ENCODE measurements at places on chromosomes 2 and 18.

DNA sequence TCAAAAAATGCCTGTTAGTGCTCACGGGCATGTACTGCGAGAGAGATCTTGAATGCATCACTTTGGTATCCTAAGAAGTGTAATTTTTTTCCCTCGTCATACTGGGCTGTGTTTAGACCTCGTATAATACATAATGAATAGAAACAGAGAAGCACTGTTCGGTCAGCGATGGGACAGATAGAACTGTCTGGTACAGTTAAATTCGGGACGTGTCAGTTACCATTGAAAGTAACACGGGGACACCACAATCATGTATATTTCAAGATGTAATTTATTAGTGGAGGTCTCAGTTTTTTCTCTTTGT is 1.8 kb downstream of the PKP4 start:
- DNase-seq = no peak

DNA sequence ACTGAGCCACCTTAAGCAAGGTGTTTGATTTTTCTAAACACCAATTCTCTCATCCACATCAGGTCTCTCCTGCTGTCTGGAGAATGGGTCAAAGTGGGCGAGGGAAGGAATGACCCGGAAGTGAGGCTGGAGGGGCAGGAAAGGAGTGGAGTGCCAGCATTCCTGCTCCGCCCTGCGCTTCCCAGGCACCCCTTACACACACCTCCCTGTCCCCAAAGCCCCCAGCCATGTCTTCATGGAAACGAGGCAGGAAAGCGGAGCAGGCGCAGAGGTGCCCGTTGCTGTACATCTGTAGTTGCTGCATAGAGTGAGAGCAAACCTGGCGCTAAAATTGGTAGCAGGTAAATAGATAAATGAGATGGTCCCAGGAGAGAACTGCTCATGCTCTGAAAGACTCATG is 27.2 kb upstream of the NT5DC4 start:
- no peak for DNase-seq

DNA sequence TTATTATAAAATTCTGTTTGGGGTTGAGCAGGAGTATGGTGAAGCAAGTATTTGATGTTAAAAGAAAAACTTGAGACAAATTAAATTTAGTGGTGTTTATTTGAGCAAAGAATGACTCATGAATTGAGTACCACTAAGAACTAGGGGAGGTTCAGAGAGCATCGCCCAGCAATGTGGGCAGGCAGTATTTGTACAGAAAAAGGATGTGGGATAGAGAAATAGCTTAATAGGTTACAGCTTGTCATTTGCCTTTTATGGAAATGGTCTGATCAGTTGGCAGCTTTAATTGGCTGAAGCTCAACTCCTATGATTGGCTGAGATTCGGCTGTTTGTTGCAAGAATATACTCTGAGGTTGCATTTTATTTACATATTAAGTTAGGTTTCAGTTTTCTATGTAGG is 68.2 kb downstream of the LRATD1 start:
- no peak for DNase-seq

GRCh38 chr2:2931318-2932075 is 446.1 kb downstream of the EIPR1 start:
- no peak for DNase-seq

- no peak for DNase-seq
Measured at GRCh38 chr2:73593680-73594079, 48.5 kb downstream of the NAT8 start.

GRCh38 chr2:173161040-173161439 is 85.4 kb downstream of the MAP3K20 start:
- DNase-seq = no peak

GRCh38 chr2:207088839-207089238 is 76.9 kb downstream of the KLF7 start:
- no peak for DNase-seq

- no peak for DNase-seq
Measured at GRCh38 chr18:56823986-56824565, 172.9 kb downstream of the WDR7 start.

GRCh38 chr2:55879976-55880375 is 43.6 kb downstream of the EFEMP1 start:
- no peak for DNase-seq

DNA sequence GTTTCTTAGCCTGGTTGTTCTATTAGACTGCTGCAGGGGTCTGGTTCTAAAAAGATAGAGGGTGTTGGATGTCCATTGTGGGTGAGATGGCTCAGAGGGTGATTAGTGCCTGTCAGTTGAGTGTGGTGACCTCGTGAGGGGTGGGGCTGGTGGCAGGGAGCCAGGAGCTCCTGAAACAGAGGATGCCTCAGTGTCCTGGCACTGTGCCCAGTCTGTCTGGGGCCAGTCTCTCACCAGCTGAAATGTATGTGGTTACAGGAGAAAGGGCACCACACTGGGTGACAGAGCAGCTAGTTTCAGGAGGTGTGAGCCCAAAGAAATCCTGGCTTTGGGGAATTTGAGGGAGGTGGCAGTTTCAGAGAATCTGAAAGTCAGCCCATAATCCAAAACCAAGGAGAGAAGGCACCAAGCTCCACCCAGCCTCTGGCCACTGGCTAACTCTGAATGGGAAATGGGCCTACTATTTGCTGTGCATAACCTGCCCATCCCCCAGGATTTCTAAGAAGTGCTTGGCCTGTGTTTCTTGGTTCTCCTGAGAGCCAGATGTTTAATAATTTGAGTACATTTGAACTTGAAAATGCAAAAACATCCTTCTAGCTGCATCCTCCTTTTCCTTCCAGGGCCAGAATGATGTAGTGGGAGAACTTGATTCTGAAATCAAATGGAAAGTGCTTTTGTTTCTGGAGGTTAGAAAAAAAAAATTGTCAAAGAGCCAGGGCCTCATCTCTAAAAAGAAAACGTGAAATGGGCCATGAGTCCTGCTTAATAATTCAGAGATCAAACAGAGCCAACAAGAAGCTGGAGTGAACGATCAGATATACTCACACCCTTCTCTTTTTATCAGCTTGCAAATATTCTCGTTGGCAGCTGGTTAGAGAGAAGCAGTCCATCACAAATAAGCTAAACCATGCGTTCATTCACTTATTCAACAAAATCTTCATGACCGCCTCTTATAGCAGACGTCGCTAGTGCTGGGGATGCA is 92.3 kb downstream of the B3GNT2 start:
- no peak for DNase-seq

DNA sequence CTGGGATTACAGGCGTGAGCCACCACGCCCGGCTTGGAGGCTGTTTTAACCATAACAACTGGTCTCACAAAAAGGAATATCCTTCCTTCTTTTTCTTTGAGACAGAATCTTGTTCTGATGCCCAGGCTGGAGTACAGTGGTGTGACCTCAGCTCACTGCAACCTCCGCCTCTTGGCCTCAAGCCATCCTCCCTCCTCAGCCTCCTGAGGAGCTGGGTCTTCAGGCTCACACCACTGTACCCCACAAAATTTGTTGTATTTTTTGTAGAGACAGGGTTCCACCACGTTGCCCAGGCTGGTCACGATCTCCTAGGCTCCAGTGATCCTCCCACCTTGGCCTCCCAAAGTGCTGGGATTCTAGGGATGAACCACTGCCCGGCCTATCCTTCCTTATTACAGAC is 21.7 kb downstream of the CTIF start:
- no peak for DNase-seq

GRCh38 chr2:94947097-94948016 is 76.1 kb downstream of the TEKT4 start:
- no peak for DNase-seq

DNA sequence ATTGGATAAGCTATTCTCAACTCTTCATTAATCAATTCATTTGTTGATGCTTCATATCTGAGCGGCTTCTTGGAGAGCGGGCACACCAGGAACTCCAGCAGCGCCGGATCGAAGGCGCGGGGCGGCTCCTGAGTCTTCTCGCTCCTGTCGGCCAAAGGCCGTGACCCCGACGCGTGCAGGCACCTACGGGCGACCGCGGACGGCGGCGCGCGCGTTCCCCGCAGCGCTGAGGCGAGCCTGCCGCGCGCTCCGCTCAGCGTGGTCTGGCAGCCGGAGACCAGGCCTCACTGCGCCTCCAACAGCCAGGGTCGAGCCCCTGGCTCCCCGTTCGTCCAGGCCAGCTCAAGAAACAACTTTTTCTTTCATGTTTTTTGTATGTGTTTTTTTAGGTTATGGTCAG is 97.5 kb downstream of the ICA1L start:
- DNase-seq = no peak

DNA sequence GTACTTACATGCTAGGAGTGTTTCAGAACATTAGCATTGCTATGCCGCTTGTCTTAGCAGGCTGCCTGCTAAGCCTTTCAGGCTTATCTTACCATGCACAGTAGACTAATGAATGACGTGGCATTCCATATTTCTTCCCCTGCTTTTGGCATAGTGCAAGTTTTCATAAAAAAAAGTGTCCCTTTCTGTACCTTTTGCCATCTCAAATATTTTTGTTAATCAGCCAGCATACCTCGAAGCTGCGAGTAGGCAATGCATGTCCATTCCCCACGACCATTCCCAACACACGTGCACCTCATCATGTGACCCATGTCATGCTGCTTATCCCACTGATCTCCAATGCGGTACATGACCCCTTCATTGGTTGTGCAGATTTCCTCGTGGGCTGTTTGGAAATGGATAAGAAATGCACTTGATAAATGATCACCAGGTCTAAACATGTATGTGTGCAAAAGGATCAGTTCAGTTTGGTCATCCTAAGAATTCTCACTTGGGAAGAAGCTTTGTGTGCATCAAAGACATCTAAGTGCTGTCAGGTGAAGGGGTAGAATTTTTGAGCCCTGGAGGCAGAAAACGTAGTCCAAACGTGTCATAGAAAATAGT is 13.9 kb downstream of the FN1 start:
- DNase-seq = no peak

GRCh38 chr2:15642011-15642814 is 50.5 kb downstream of the DDX1 start:
- no peak for DNase-seq

DNA sequence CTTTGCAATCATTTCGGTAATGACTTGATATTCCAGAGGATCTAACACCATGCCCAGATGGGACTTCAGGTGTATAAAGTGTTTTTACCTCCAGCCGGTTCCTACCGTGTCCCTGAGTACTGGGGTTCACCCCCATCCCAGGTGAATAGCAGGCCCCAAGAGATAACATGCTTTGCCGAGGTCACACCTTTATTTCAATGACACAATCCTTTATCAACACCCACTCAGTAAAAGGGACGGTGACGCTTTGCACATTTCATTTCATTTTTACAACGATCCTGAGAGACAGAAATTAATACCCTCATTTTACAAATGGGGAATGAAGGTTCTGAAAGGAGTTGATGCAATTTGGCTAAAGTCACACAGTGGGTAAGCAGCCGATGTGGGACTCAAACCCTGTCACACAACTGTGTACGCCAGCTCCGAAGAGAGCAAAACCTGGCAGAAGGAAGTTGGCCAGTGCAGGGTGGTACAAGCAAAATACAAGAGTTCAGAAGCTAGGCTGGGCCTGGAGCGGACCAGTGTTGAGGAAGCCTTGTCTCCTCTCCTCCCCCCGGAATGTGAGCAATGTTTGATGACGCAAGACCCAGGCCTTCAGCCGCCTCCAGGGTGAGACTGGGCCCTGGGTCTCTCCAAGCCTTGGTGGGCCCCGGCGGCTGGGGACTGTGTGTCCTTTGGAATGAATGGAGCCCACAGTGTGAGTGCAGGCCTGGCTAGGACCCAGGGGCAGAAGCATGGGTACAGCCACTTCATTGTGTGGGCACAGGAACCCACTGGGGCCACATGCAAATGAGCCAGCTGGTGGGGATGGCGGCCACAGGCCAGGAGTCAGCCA is 139.6 kb upstream of the MYCN start:
- DNase-seq = no peak

DNA sequence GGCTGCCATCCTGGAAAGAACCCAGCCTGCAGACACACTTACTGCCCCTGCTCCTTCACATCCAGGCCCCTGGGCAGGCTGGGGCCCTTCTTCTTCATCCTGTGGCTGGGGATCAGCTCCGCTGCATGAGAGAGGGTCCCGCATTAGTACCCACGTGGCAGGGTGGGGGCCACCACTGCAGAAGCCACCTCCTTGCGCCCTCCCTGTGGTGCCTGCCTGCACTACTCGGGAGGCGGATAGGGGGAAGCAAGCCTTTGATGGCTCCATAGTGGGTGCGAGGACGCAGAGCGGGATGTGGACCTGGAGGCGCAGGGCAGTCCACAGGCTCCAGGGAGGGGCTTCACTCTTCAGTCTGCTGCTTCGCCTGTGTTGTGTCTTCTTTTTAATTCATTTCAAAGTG is 46.7 kb downstream of the GPC1 start:
- no peak for DNase-seq

DNA sequence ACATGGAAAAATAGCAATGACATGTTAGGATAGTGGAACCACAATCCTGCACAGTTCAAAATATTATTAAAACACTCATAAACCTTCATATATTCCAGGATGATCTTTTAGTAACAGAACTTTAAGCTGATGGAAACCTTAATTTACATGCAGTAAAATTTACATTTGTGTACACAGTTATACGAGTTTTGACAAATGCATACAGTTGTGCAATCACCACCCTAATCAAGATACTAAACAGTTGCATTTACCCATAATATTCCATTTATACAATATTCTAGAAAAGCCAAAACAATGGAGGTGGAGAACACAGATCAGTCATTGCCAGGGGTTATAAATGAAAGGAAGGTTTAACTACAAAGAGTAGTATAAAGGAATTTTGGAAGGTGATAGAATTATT is 117.6 kb downstream of the EXOC6B start:
- no peak for DNase-seq

DNA sequence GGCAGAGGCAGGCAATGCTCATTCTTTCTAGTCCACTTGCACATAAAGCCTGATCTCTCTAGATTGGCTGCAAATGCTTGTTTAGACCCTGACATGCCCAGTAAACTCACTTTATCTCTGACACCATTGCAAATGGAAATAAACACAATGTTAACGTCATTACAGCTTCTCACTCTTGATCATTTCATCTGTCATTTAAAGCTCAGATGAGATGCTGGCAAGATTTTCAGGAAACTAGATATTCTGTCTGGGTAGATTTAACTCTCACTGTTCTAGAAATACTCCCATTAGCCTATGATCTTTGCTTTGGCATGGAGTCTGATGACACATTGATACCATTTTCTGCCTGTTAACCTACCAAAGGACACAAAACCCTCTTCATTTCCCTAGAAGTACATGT is 320.7 kb upstream of the HNRNPA3 start:
- DNase-seq = no peak

DNA sequence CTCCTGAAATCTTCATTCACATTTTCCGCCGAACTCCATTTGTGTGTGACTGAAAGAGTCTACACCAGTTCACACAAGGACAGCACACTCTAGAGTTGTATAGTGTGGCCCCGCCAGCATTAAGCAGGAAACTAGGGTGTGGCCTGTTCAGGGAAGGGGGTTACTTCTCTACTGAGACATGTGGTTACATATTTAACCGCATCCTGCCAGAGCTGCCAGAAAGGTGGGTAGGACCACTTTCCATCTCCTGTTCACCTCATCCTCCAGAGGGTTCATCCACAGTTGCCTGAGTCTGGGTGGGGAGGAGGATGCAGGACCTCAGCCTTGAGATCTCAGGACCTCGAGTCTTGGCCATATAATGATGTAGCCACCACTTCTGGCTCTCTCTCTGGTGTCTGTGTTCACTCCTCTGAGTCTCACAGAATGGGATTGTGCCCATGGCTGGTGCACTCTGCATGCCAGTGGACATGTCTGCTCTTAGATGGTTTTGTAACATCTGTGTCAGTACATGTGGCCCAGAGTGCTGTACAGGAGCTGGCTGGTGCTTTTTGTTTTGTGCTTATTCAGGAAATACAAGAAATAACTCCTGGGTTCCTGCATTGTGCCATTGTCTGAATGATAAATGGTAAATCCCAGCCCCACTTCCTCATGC is 7.7 kb upstream of the SP140L start:
- peak; percentile 35 for DNase-seq
